Osteocyte (in vitro differentiated cells): ENCODE measurements at places on chromosomes 4 and X.

GRCh38 chrX:135295944-135296305, 13.4 kb upstream of the ETDC start:
- H3K4me3 ChIP-seq = no peak overlapping the region
- no peak overlapping the region for H3K27ac ChIP-seq
- DNase-seq = no peak
- peaks cover 13% of the 10 kb centered on the region for H3K36me3 ChIP-seq
- H3K4me1 ChIP-seq = no peaks in the 10 kb centered on the region

DNA sequence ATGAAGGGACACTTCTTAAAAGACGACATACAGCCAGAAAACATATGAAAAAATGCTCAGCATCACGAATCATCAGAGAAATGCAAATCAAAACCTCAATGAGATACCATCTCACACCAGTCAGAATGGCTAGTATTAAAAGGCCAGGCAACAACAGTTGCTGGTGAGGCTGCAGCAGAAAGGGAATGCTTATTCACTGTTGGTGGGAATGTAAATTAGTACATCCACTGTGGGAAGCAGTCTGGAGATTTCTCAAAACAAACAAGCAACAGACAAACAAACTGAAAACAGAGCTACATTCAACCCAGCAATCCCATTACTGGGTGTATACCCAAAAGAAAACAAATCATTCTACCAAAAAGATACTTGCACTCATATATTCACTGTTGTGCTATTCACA, 197.9 kb downstream of the EVC2 start:
- H3K27me3 ChIP-seq = no peaks in the 10 kb centered on the region
- no peaks in the 10 kb centered on the region for H3K4me1 ChIP-seq
- no peak overlapping the region for H3K27ac ChIP-seq
- DNase-seq = no peak
- H3K36me3 ChIP-seq = no peaks in the 10 kb centered on the region

GRCh38 chr4:1402516-1403091, 3.6 kb downstream of the NKX1-1 start:
- peaks cover 2% of the 10 kb centered on the region for H3K27me3 ChIP-seq
- H3K4me1 ChIP-seq = no peaks in the 10 kb centered on the region
- no peak for DNase-seq
- H3K36me3 ChIP-seq = no peaks in the 10 kb centered on the region
- no peak overlapping the region for H3K4me3 ChIP-seq

GRCh38 chr4:17068891-17069290, 170.4 kb upstream of the LDB2 start:
- H3K36me3 ChIP-seq = no peaks in the 10 kb centered on the region
- DNase-seq = no peak
- H3K4me1 ChIP-seq = peaks cover 30% of the 10 kb centered on the region
- no peaks in the 10 kb centered on the region for H3K27me3 ChIP-seq
- H3K4me3 ChIP-seq = no peak overlapping the region

GRCh38 chr4:5752376-5753184, 41.6 kb downstream of the EVC start:
- no peak overlapping the region for H3K4me3 ChIP-seq
- DNase-seq = peak; percentile 77
- H3K36me3 ChIP-seq = peaks cover 49% of the 10 kb centered on the region
- no peak overlapping the region for H3K27ac ChIP-seq
- H3K4me1 ChIP-seq = peaks cover 47% of the 10 kb centered on the region
- no peaks in the 10 kb centered on the region for H3K27me3 ChIP-seq

DNA sequence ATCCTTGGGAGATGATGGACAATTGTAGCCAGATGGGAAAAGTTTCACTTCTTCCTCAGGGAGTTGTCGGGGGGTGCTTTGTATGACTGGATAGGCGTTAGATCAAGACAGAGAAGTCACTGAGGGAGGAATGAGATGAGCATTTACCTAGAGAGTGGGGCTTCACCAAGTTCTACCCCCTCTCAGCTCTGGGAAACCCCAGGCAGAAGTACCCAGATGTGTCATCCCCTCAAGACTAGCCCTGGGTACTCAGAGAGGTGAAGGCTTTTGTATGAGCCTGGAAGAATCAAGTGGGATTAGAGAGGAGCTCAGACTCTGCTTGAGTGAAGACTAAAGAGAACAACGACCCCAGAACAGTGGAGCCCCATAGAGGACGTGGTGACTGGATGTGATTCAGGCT, 1.9 kb downstream of the MAGEB1 start:
- H3K27ac ChIP-seq = no peak overlapping the region
- no peak overlapping the region for H3K4me3 ChIP-seq
- DNase-seq = no peak

- H3K36me3 ChIP-seq = no peaks in the 10 kb centered on the region
- H3K27ac ChIP-seq = no peak overlapping the region
- H3K4me3 ChIP-seq = no peak overlapping the region
- no peaks in the 10 kb centered on the region for H3K4me1 ChIP-seq
- DNase-seq = no peak
- no peaks in the 10 kb centered on the region for H3K27me3 ChIP-seq
Observed at GRCh38 chrX:96834137-96834536, 49.6 kb upstream of the RPA4 start.

DNA sequence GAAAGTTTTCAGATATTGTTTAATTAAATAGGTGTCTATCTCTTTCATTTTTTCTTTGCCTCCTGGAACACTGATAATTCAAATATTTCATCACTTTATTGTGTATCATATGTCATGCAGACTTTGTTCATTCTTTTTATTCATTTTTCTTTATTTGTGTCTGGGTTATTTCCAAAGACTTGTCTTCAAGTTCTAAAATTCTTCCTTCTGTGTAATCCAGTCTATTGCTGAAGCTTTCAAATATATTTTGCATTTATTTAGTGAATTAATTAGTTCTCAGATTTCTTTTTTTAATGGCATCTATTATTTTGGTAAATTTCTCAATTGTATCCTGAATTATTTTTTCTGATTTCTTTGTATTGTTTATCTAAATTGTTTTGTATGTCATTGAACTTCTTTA, 70.1 kb downstream of the ZNF330 start:
- DNase-seq = no peak
- H3K27ac ChIP-seq = no peak overlapping the region
- H3K4me3 ChIP-seq = no peak overlapping the region
- H3K27me3 ChIP-seq = peaks cover 46% of the 10 kb centered on the region
- no peaks in the 10 kb centered on the region for H3K4me1 ChIP-seq
- H3K36me3 ChIP-seq = peaks cover 5% of the 10 kb centered on the region

DNA sequence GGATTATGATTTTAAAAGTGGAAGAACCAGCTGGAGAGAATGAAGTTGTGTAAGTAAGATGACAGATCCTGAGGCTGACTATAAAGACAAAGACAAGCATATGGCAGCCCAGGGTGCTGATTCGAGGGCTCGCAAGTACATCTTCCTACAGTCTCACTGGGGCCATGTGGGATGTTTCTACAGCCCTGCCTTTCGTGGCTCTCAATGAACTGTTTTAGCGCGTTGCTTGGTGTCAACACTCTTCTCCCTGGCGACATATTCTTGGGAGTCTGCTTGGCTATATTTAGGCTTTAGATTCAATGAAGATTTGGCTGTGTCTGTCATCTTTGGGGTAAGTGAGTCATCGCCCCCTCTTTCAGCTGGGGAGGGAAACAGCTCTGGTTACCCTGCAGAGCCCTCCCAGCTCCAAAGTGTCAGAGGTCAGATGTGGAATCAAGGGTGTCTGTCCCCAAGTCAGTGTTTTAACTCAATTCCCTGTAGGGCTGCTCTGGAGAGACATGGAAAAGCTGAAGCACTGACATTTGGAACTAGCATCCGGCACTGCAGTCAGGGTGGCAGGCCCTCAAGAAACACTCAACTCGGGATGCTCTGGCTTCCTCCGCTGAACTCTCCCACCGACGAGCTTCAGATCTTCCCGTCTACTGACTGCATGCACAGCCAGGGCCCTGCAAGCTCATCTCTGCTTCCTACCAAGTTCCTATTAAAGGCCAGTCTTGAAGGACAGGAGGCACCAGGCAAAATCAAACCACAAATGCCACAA, 65.7 kb downstream of the GATB start:
- H3K4me3 ChIP-seq = no peak overlapping the region
- no peak for DNase-seq
- no peaks in the 10 kb centered on the region for H3K27me3 ChIP-seq
- no peak overlapping the region for H3K27ac ChIP-seq

DNA sequence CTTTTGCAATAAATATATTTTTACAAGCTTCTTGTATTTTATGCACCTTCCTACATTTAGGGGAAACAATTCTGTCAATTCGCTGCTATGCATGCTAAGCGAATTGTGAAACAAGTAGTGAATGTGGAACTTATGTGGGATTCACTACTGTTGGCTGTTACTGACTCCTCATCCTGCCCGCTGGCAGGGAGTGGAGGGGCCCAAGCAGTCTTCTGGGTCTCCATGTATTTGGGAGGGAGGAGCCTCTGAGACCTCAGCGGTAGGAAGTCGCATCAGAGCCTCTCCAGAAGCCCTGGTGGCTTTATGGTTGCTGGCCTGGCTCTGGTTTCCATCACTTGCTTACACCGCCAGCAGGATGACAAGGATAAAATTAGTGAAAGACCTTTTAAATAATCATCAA, 3.7 kb upstream of the SETD7 start:
- H3K4me1 ChIP-seq = peaks cover 10% of the 10 kb centered on the region
- no peak overlapping the region for H3K4me3 ChIP-seq
- H3K27me3 ChIP-seq = peaks cover 9% of the 10 kb centered on the region
- no peak overlapping the region for H3K27ac ChIP-seq

GRCh38 chr4:89119166-89119565, 7.8 kb downstream of the TIGD2 start:
- no peaks in the 10 kb centered on the region for H3K27me3 ChIP-seq

DNA sequence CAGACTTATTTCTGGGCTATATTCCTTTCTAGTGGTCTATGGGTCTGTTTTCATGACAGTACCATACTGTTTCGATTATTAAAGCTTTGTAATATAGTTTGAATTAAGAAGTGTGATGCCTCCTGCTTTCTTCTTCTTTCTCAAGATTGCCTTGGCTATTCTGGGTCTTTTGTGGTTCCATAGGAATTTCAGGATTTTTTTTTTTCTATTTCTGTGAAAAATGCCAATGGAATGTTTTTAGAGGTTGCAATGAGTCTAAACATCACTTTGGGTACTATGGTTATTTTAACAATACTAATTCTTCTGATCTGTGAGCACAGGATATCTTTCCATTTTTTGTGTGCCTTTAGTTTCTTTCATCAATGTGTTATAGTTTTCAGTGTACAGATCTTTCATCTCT, 204.3 kb upstream of the HCCS start:
- H3K36me3 ChIP-seq = no peaks in the 10 kb centered on the region
- H3K4me1 ChIP-seq = no peaks in the 10 kb centered on the region
- H3K27me3 ChIP-seq = no peaks in the 10 kb centered on the region
- H3K4me3 ChIP-seq = no peak overlapping the region
- no peak overlapping the region for H3K27ac ChIP-seq

- no peaks in the 10 kb centered on the region for H3K4me1 ChIP-seq
- H3K27me3 ChIP-seq = no peaks in the 10 kb centered on the region
- peaks cover 4% of the 10 kb centered on the region for H3K36me3 ChIP-seq
Observed at GRCh38 chr4:135184715-135185114, 983.1 kb upstream of the PABPC4L start.

- H3K27me3 ChIP-seq = no peaks in the 10 kb centered on the region
- H3K36me3 ChIP-seq = peaks cover 20% of the 10 kb centered on the region
- H3K4me1 ChIP-seq = peaks cover 21% of the 10 kb centered on the region
- peak overlapping the region; percentile 34 for H3K27ac ChIP-seq
Observed at GRCh38 chr4:336099-336892, 1.3 kb upstream of the ZNF141 start.

DNA sequence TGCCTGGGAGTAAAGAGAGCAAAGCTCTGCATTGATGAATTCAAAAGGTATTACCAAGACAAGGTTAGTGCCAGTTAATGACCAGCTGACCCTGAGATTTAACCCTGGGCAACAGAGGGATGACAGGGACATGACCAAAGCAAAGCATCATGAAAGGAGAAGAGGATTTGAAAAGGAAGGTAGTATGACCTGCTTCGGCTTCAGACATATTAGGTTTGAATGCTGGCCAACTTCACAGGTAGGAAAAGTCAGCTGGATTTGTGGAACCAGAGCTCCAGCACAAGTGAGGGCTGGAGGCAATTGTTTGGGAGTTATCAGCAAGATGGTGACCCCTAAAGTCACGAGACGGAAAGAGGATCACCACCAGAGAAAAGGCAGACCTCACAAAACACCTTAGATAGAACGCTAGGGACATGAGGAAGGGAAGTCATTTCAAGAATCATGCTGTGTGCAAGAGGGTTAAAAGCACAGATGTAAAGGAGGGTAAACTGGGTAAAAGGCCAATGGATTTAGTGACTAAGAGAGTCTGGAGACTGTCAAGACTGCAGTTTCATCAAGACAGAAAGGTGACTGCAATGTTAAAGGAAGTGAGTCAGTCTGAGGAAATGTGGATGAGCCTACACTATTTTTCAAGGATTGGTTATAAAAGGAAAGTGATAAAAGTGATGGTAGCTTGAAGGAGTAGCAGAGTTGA, 45.6 kb downstream of the SH3RF1 start:
- H3K4me3 ChIP-seq = no peak overlapping the region
- peaks cover 4% of the 10 kb centered on the region for H3K36me3 ChIP-seq
- DNase-seq = no peak
- H3K4me1 ChIP-seq = peaks cover 23% of the 10 kb centered on the region
- H3K27ac ChIP-seq = no peak overlapping the region
- H3K27me3 ChIP-seq = no peaks in the 10 kb centered on the region

GRCh38 chr4:30396772-30397475, 323.2 kb upstream of the PCDH7 start:
- H3K36me3 ChIP-seq = peaks cover 4% of the 10 kb centered on the region
- H3K27me3 ChIP-seq = no peaks in the 10 kb centered on the region
- no peak for DNase-seq
- H3K4me1 ChIP-seq = peaks cover 23% of the 10 kb centered on the region
- H3K27ac ChIP-seq = no peak overlapping the region
- no peak overlapping the region for H3K4me3 ChIP-seq

- H3K4me1 ChIP-seq = peaks cover 27% of the 10 kb centered on the region
- H3K4me3 ChIP-seq = no peak overlapping the region
- DNase-seq = no peak
- H3K27me3 ChIP-seq = no peaks in the 10 kb centered on the region
Observed at GRCh38 chr4:2925496-2925895, 37.7 kb downstream of the NOP14 start.

DNA sequence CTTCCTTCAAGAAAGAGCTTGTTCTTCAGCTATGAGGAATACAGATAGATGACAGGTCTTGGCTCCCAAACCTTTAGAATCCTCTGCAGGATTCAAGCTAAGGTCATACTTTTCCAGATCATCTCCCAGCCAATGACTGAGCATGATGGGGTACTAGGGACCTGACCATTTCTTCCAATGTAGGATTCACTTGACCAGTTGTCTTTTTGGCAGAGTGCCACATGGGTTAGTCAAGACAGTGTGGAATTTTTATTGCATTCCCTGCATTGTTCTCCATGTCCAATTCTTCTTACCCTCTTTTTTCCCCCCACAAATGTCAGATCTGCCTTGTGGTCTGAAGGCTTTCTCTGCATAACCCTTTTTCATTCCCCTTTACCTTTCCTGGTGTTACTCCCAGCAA, 99.5 kb downstream of the CCSER1 start:
- H3K27ac ChIP-seq = no peak overlapping the region
- no peak overlapping the region for H3K4me3 ChIP-seq
- H3K36me3 ChIP-seq = no peaks in the 10 kb centered on the region
- no peaks in the 10 kb centered on the region for H3K27me3 ChIP-seq
- DNase-seq = no peak
- H3K4me1 ChIP-seq = no peaks in the 10 kb centered on the region

- peaks cover 26% of the 10 kb centered on the region for H3K4me1 ChIP-seq
- no peak for DNase-seq
- no peak within 1 kb of the TSS for H3K4me3 ChIP-seq
- H3K27me3 ChIP-seq = no peaks in the 10 kb centered on the region
- no peaks in the 10 kb centered on the region for H3K36me3 ChIP-seq
- peak within 1 kb of the TSS; percentile 93 for H3K27ac ChIP-seq
Observed at GRCh38 chr4:176268963-176269362, at the start of gene ASB5. Gene ASB5 (minus strand): TSS chr4:176269222. CDS start chr4:176269108, 114 bp downstream.

- no peak overlapping the region for H3K4me3 ChIP-seq
- no peaks in the 10 kb centered on the region for H3K36me3 ChIP-seq
- DNase-seq = no peak
- no peaks in the 10 kb centered on the region for H3K4me1 ChIP-seq
- no peaks in the 10 kb centered on the region for H3K27me3 ChIP-seq
Observed at GRCh38 chr4:145719752-145720624, 40.0 kb downstream of the C4orf51 start.
